ENCODE measurements at places on chromosomes 7 and 10.
A peak's percentile ranks its signal among the peaks of the same experiment; 100 is the strongest.

DNA sequence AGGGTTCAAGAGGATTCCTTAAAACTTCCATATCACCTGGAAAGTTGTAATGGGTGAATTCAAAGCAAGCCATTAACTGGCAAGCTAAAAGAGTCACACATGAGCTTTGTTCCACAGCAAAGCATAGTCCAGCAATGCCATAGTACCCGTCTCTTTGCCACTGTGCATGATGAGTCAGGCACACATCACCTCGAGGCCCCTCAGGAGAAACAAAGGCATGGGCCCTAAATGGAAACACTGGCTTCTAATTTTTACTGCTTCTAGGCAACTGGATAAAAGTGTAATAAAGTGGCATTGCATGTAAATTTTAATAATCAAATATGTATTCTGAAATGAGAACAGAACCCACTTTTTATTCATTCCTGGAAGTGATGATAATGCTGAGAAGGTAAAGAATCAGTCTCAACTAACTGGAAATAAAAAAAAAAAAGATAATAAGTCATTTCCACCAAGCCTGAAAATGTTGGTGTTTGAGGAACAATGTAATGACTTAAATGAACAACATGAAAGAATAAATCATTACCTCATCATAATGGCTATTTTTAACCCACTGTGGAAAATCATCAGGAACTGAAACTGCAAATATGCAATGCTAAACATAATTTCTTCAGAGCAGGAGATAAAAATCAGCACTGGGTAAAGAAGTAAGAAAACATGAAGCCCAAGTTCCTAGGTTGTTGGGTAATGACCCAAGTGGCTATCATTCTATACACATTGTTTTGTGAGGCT is 104.9 kb downstream of the CDK6 start:
- no peak for DNase-seq

DNA sequence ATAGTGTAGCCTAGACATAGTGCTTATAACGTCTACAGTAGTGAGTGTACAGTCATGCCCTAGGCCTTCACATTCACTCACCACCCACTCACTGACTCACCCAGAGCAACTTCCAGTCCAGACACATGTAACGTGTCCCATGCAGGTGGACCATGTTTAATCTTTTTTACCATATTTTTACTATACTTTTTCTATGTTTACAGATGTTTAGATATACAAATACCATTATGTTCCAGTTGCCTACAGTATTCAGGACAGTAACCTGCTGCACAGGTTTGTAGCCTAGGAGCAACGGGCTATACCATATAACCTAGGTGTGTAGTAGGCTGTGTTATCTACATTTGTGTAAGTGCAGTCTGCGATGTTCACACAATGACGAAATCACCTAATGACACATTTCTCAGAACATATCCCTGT is 11.0 kb downstream of the MPP7 start:
- DNase-seq, result no peak

GRCh38 chr7:36456548-36456947 is 66.9 kb downstream of the ANLN start:
- no peak for DNase-seq

- peak; percentile 15 for DNase-seq
Observed at GRCh38 chr10:79093658-79094411, 25.1 kb downstream of the ZMIZ1 start.

- DNase-seq, result no peak
Observed at GRCh38 chr10:102404361-102405107, 9.0 kb downstream of the NFKB2 start.

All from NCI-H2029 treated with DMSO at 0.1 percent for 48 hours (cell line).